ENCODE measurements at places on chromosomes 7 and 10. TPM values are rescaled to one million over a fixed set of nuclear protein-coding genes. Genes with fewer than 3 reads are reported as not detected.

DNA sequence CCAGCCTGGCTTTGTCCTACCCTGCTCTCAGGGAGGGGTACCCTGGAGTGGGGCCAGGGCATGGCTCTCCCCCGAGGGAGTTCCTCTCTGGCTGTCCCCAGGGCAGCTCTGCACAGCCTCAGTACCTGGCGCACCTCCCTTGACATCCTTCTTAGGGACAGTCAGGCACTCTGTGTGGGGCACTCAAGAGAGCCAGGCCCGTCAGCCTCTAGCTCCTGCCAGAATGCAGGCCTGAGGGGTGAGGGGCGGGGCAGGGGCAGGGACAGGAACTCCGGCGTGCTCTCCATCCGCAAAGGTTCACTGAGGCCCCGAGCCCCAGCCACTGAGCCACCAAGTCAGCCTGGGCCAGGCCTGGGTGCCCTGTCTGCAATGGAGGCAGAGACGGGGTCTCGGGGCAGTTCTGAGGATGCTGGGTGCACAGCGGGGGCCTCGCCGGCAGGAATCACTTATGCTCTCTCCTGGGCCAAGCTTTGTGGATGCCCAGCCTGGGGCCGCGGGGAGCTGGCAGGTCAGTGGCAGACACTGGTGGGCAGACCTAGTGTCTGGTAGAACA, 10.1 kb downstream of the LIMK1 start:
- H3K4me3 ChIP-seq = peak overlapping the region; percentile 90
- H3K27me3 ChIP-seq = no peaks in the 10 kb centered on the region
- peak overlapping the region; percentile 96 for H3K27ac ChIP-seq
- H3K36me3 ChIP-seq = peaks cover 8% of the 10 kb centered on the region

Gene SDHAF3
- 28.4 TPM for polyA plus RNA-seq

DNA sequence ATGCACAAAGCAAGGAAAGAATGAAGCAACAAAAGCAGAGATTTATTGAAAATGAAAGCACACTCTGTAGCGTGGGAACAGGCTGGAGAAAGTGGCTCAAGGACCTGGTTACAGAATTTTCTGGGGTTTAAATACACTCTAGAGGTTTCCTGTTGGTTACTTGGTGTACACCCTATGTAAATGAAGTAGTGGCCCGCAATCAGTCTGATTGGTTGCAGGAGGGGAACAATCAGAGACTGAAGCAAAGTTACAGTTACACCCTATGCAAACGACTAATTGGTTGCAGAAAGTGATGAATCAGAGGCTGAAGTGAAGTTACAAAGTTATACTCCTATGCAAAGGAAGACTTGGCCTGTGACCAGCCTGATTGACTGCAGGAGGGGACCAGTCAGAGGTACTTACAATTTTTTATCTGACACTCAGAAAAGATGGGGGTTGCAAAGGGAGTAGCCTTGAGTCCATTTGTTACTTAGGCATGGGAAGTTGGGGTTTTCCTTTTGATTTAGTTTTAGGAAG, 3.6 kb upstream of the MTPN start:
- H3K36me3 ChIP-seq = peaks cover 8% of the 10 kb centered on the region
- peak overlapping the region; percentile 88 for H3K4me3 ChIP-seq
- H3K27ac ChIP-seq = peak overlapping the region; percentile 63
- DNase-seq = peak; percentile 78
- peaks cover 47% of the 10 kb centered on the region for H3K4me1 ChIP-seq
- no peaks in the 10 kb centered on the region for H3K27me3 ChIP-seq

GRCh38 chr10:18984531-18984930, 64.1 kb upstream of the MALRD1 start:
- DNase-seq = no peak
- H3K4me3 ChIP-seq = no peak overlapping the region
- H3K27ac ChIP-seq = no peak overlapping the region

- H3K36me3 ChIP-seq = no peaks in the 10 kb centered on the region
- no peak for DNase-seq
- no peaks in the 10 kb centered on the region for H3K27me3 ChIP-seq
- H3K4me3 ChIP-seq = no peak overlapping the region
- no peak overlapping the region for H3K27ac ChIP-seq
- H3K4me1 ChIP-seq = no peaks in the 10 kb centered on the region
Measured at GRCh38 chr7:19690736-19691135, 18.1 kb downstream of the POLR1F start.

DNA sequence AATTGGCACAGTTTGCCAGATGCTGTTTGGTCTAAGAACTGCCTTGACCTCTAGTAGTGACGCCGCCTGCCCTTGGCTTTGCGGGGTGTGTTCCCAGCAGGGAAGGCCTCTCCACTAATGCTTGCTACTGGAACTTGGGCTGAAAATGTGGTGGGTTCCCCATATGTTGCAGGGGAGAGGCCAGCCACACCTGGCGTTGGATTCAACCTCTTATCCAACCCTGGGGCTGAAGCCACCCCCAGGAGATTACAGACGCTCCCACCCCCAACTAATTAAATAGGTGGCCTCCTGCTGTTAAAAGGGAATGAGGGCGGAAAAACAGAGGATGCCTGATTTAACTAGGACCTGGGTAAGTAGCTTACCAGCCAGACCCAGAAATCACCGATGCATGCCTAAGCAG, 19.2 kb upstream of the ATOH7 start:
- H3K4me1 ChIP-seq = peaks cover 14% of the 10 kb centered on the region
- H3K27ac ChIP-seq = no peak overlapping the region
- H3K4me3 ChIP-seq = no peak overlapping the region
- no peaks in the 10 kb centered on the region for H3K27me3 ChIP-seq

DNA sequence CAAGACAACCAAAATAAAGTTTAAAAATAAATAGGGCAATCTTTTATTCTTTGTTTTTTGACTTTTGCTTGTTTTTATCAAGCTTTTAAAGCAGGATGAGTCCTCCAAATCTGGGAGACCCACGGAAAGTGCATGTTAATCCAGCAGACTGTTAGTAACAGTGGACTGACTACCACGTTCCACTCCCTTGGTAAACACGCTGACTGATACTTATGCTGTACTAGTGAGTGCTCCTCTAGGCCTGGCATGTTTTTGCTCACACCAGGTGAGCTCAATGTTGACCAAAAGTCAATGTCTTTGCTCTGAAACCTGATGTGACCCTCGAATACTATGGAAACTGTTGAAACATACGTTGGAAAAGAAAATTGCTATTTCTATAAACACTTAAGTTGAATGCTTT, 88.4 kb downstream of the KIAA1549 start:
- H3K36me3 ChIP-seq = no peaks in the 10 kb centered on the region
- no peak overlapping the region for H3K4me3 ChIP-seq
- DNase-seq = no peak
- H3K4me1 ChIP-seq = no peaks in the 10 kb centered on the region

DNA sequence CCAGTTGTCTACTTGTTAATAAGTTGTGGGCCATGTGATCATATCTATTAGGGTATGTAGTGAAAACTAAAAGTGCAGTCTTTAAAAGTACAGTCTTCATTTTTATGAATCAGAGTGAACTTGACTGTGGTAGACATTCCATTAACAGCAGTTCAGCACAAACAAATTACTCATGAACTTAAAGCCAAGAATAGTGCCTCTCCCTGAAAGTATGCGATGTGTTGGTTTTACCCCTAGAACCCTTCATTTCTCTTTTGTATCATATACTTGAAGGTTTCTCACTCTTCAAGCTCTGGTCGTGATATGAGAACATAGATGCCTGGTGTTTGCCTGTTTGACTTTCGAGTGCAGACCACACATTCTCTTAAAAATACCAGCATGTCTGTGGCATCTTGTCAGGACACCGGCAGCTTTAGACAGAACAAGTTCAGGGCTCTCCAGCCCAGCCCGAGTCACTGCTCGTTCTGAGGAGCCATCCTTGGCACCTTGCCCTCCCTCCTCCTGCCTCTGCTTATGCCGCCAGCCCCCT, 159.3 kb downstream of the LCOR start:
- H3K4me3 ChIP-seq = no peak overlapping the region
- no peak overlapping the region for H3K27ac ChIP-seq
- no peak for DNase-seq
- peaks cover 14% of the 10 kb centered on the region for H3K4me1 ChIP-seq

- no peaks in the 10 kb centered on the region for H3K36me3 ChIP-seq
- DNase-seq = no peak
- no peak overlapping the region for H3K27ac ChIP-seq
- H3K4me3 ChIP-seq = no peak overlapping the region
Measured at GRCh38 chr7:82275342-82275741, 168.2 kb downstream of the CACNA2D1 start.

GRCh38 chr7:33721895-33722294, 183.4 kb upstream of the BMPER start:
- H3K4me1 ChIP-seq = no peaks in the 10 kb centered on the region
- H3K27ac ChIP-seq = no peak overlapping the region

- no peak overlapping the region for H3K27ac ChIP-seq
- peaks cover 5% of the 10 kb centered on the region for H3K27me3 ChIP-seq
- no peak for DNase-seq
- no peaks in the 10 kb centered on the region for H3K4me1 ChIP-seq
Measured at GRCh38 chr7:12539681-12540080, 30.8 kb upstream of the SCIN start.

GRCh38 chr7:47902013-47902412, 46.3 kb downstream of the PKD1L1 start:
- no peak for DNase-seq
- H3K4me1 ChIP-seq = no peaks in the 10 kb centered on the region
- no peak overlapping the region for H3K4me3 ChIP-seq
- H3K27me3 ChIP-seq = no peaks in the 10 kb centered on the region
- no peaks in the 10 kb centered on the region for H3K36me3 ChIP-seq

Gene DGKB
- polyA plus RNA-seq = not detected

Gene ZNF746
- polyA plus RNA-seq = 13.1 TPM

- H3K27ac ChIP-seq = no peak overlapping the region
- no peaks in the 10 kb centered on the region for H3K36me3 ChIP-seq
- no peak overlapping the region for H3K4me3 ChIP-seq
Measured at GRCh38 chr10:124123156-124123555, 29.8 kb upstream of the CHST15 start.

GRCh38 chr7:140989068-140989467, 25.7 kb downstream of the MRPS33 start:
- H3K4me3 ChIP-seq = no peak overlapping the region
- H3K36me3 ChIP-seq = peaks cover 5% of the 10 kb centered on the region
- peaks cover 13% of the 10 kb centered on the region for H3K27me3 ChIP-seq
- no peak for DNase-seq
- H3K4me1 ChIP-seq = no peaks in the 10 kb centered on the region

DNA sequence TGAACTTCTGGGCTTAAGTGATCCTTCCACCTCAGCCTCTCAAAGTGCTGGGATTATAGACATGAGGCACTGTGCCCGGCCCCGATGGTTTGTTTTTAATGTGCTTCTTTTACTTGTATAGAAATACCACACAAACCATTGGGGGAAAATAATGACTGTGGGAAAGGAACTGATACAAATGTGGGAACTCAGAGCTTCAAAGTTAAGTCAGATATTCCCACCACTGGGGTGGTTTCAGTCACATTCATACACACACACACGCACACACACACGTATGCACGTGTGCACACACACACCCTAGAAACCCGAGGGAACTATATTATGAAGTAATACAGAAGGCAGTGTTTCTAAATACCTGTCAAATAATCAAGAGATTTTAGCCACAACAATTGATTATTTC, 17.0 kb downstream of the CPA4 start:
- no peak overlapping the region for H3K27ac ChIP-seq
- DNase-seq = no peak
- H3K36me3 ChIP-seq = no peaks in the 10 kb centered on the region
- no peak overlapping the region for H3K4me3 ChIP-seq
- H3K4me1 ChIP-seq = no peaks in the 10 kb centered on the region

- H3K4me3 ChIP-seq = no peak overlapping the region
- peaks cover 25% of the 10 kb centered on the region for H3K36me3 ChIP-seq
- peaks cover 19% of the 10 kb centered on the region for H3K4me1 ChIP-seq
- H3K27me3 ChIP-seq = no peaks in the 10 kb centered on the region
Measured at GRCh38 chr10:109902992-109903947, 20.0 kb downstream of the XPNPEP1 start.

GRCh38 chr7:9498303-9498702, 1064.9 kb downstream of the NXPH1 start:
- H3K36me3 ChIP-seq = no peaks in the 10 kb centered on the region
- DNase-seq = no peak
- H3K4me1 ChIP-seq = no peaks in the 10 kb centered on the region
- H3K4me3 ChIP-seq = no peak overlapping the region
- H3K27me3 ChIP-seq = no peaks in the 10 kb centered on the region

Gene ERVW-1
- polyA plus RNA-seq = not detected

DNA sequence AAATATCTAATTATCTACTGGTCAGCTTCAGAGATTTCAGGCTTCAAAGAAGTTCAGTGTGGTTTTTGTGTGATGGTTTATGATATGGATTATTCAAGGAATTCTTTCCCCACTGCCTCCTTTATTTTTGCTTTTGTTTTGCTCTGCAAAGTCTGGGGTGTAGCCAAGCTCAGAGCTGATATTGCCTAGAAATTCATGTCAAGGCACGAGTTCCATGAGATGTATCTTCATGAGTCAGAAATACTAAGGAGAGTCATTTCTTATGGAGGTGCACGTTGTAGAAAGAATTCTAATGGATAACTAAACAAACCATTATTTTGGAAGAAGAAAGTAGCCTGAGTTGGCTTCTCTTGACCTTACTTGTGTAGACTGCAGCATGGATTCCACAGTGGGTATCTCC, 37.4 kb downstream of the VIM start:
- no peaks in the 10 kb centered on the region for H3K27me3 ChIP-seq
- no peak overlapping the region for H3K4me3 ChIP-seq
- peaks cover 15% of the 10 kb centered on the region for H3K36me3 ChIP-seq
- H3K4me1 ChIP-seq = no peaks in the 10 kb centered on the region
- DNase-seq = no peak

GRCh38 chr7:144827621-144828020, 8.2 kb downstream of the TPK1 start:
- H3K27ac ChIP-seq = no peak overlapping the region
- peaks cover 9% of the 10 kb centered on the region for H3K36me3 ChIP-seq
- no peak for DNase-seq
- peaks cover 38% of the 10 kb centered on the region for H3K4me1 ChIP-seq
- no peaks in the 10 kb centered on the region for H3K27me3 ChIP-seq

- DNase-seq = no peak
- no peak overlapping the region for H3K4me3 ChIP-seq
- peaks cover 39% of the 10 kb centered on the region for H3K4me1 ChIP-seq
- peak overlapping the region; percentile 90 for H3K27ac ChIP-seq
Measured at GRCh38 chr10:72229261-72230251, 13.5 kb upstream of the ASCC1 start.

DNA sequence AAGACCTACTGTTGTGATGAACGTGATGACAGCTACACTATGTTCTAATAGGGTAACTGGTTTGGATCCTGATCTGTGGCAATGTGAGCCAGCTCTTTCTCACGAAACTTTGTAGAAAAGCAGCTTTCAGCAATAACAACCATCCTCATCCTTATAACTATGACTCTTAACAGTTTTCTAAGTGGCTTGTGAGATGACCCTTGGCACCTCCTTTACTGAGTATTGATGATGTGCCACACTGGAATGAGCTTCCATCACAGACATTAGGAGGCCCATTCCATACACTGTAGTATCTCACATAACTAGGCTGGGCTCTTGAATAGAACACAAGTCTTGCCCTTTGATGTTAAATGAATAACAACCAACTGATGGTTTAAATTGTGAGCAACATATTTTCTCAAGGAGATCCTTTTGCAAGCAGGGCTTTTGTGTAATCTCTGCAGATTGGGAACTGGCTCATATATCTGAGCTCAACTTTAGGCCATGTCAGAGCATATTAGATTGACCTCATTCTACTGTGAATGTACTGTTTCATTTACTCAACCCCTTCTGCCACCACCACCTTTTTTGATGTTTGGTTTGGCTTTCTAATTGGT, 46.4 kb downstream of the MYPN start:
- H3K36me3 ChIP-seq = no peaks in the 10 kb centered on the region
- no peaks in the 10 kb centered on the region for H3K27me3 ChIP-seq
- no peak for DNase-seq
- no peaks in the 10 kb centered on the region for H3K4me1 ChIP-seq
